Astrocyte of the spinal cord (primary cell): ENCODE measurements at places on chromosomes 1 and 21.
A peak's percentile ranks its signal among the peaks of the same experiment; 100 is the strongest.

GRCh38 chr21:45959182-45959581 lies 22.4 kb upstream of the COL6A1 start:
- DNase-seq: no peak

DNA sequence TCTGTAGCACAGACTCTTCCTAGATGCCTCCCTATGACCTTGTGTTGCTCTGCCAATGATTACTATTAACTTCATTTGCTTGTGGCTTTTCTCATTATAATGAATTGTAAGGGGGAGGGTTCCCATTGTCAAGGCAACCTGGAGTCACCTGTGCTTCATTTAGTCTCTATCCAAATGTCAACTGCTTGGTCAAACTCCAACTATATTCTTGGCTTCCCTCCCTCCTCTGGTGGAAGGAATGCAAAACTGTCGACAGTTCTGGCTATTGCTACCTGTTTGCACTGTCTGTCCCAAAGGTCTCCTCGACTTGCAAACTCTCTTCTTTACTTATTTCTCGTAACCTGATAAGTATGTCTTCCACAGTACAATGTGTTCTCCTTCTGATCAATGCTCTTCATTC lies 100.3 kb downstream of the CACNA1E start:
- no peak for DNase-seq

DNA sequence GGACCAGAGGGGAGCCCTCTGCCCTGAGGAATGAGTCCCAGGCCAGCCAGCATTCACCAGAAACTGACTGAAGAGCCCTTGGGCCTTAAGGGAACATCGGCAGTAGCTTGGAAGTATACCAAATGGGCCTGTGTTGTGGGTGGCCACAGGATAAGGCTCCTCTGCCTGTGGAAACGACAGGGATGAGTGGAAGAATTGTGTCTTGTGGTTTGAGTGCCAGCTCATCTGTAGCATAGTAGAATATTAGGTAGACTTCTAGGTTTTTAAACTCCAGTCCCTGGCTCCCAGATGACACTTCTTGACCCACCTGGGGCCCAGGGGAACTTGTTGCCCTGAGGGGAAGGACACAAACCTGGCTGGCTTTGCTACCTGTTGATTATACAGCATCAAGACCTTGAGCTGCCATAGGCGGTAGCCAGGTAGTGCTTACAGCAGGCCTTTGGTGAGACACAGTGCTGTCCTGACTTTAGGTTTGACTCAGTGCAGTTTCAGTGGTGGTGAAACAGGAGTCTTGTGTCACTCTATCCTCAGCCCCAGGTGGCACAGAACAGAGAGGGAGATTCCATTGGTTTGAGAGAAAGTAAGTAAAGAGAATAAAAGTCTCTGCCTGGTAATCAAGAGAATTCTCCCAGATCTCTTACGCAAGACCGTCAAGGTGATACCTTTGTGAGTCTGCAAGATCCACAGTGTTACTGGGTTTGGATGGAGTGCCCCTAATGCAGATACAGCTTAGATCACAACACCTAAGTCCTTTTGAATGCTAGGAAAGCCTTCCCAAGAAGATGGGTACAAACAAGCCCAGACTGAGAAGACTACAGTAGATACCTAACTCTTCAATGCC lies 50.2 kb downstream of the RABGAP1L start:
- no peak for DNase-seq

GRCh38 chr1:10561497-10561896 lies 86.7 kb downstream of the PEX14 start:
- DNase-seq: peak; percentile 36

- DNase-seq: no peak
Observed at GRCh38 chr1:28591708-28592320, at the start of gene RAB42. RAB42 (plus strand) TSS chr1:28592265; CDS start chr1:28592512, 247 bp downstream.

- DNase-seq: no peak
Observed at GRCh38 chr1:30473922-30474817, 249.2 kb downstream of the MATN1 start.

DNA sequence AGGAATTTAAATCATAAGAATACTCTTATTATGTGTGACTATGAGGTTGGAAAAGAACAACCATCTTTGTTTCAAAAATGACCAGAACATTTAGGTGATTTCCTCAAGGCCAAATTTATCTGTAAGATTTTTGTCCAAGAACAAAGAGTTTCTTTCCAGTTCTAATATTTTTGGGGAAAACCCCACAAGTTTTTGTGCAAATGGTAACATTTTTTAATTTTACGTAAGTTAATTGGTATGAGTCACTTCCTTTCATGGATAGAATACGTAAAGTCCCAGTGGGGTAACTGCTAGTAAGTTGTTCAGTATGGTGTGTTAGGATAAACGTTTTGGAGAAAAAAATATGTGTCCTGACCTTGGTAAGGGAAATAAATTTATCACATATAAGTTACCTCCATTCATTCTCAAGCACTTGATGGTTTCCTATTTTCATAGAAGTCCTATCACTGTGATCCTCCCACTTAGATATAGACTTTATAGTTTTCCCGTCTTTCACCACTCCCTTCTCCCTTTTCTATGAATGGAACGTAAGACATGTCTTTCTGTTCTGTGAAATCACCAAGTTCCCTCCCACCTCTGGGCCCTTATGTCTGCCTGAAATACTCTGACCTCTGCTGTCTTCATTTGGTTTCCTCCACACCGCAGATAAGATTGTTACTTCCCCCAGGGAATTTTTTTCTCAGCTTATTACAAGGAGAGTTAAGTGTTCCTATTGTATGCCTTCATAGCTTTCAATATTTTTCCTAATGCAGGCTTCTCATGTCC lies 34.9 kb upstream of the TSNAX start:
- DNase-seq: peak; percentile 15

- DNase-seq: no peak
Observed at GRCh38 chr21:35028451-35028978, 20.6 kb downstream of the RUNX1 start.

GRCh38 chr1:234779160-234779538 lies 169.2 kb upstream of the IRF2BP2 start:
- DNase-seq: no peak

- DNase-seq: no peak
Observed at GRCh38 chr1:160674415-160674814, 27.6 kb upstream of the SLAMF1 start.

DNA sequence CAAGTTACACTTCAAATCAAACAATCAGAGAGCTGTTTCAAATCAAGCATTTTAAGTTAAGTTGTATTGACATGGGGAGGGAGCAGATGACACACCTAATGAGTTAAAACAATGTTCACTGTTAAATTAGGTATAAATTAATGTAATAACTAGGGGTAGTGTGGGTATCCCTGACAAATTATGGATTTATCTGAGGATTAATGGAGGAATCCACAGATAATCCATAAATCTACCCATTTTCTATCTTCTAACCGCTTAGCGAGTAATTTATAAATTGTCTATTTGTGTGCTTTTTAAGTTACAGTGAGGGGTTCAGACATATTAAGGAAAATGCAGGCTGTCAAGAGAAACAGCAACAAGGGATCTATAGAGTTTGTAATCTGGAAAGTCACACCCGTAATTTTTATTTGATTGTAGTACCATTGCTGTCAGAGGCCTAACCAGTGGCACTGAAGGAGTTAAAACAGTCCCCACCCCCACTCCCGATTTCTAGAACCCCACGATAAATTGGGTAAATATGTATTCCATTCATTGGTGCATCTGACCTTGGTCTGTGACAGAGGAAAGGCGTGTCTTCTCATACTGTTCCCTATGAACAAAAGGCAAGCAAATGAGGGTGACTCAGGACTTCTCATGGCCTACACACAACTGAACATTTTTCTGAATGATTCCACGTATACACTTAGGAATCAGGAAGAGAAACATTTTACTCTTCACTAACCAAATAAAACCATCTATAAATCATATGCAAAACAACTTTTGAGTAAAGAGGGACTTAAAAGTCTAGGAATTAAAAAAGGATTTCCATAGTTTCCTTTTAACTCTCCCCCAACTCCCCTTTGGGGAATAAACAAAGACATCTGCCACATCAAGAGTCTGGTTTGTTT lies 7.4 kb downstream of the IRF2BP2 start:
- peak; percentile 96 for DNase-seq

DNA sequence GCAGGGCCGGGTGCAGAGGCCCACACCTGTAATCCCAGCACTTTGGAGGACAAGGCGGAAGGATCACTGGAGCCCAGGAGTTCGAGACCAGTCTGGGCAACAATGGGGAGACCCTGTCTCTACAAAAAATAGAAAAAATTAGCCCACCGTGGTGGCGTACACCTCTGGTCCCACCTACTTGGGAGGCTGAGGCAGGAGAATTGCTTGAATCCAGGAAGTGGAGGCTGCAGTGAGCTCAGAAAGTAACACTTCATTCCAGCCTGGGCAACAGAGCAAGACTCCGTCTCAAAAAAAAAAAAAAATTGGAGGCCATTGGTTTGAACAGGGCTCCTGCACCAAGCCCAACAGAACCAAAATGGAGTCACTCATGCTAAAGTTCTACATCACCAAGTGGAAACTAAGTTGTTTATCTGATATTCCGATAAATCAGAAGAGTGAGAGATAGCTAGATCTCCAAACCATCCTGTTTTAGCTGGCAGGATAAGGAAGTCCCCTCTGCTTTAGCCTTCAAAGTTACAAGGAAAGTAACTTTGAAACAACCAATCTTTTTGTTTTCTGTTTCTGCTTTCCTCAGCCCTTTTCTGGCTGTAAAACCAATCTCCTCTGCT lies 766 bp upstream of the LSM10 start:
- no peak for DNase-seq

- DNase-seq: no peak
Observed at GRCh38 chr1:41174170-41174569, 67.9 kb downstream of the SCMH1 start.

GRCh38 chr21:15034126-15034853 lies 30.5 kb downstream of the NRIP1 start:
- peak; percentile 76 for DNase-seq

DNA sequence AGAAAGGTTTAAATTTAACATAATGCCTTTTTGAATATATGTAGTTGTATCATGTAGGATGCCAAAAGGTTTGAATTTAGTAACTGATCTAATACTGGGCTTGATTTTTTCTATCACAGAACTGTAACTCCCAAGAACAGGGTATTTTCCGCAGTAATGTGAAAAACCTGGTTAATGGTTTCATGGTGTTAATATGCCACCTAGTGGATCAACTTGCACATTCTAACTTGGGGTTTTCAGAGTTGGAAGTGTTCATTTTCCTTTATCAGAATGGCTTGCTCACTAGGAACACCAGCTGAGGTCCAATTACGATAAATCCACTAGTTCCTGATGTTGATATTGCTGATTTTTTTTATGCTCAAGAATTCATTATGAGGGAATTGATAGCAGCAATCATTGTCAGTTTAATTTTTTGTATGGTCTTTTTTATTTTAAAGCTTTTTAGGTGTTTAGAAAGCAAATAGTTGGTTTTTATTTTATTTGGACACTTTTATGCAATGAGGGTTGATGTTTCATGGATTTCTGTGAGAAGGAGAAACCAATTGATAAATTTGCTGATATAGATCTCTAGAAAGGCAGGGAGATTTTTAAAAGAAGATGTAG lies 157.2 kb downstream of the PLA2G4A start:
- DNase-seq: peak; percentile 69

DNA sequence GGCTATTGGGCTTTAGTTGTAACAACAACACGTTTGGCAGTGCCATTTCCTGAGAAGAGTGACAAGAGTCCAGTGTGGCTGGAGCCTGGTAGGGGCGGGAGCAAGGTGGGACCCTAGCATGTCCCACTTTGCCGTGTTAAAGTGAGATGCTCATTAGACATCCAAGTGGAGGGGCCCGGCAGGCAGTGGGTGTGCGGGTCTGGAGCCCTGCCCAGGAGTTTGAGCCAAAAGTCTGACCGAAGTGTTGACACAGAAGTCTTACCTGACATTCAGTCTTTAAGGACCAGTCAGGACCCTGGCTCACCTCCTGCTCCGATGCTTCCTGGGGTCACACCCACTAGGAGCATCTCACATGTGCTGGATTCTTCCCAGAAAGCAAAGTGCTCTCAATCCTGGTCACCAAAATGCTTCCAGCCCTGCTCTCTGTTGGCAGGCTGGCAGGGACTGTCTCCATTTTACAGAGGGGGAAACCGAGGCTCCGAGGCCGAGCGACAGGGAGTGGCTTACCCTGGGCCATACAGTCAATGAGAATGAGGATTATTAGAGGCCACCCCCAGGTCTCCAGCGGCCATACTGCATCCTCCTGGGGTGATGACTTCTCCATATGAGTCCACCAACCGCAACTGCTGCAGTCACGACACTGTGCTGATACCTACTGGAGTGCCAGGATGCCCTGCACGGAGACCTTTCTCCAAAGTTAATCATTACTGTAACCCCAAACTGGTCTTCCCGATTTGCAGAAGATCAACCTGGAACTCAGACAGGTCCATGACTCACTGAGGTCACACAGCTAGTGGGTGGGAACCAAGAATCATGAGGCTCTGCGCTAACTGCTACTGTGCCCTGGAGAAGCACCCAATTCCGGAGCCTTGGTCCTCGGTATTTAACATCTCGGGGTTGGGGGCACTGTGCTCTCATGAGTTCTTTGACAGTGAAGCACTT lies 112.7 kb downstream of the PRDM2 start:
- DNase-seq: no peak

- peak; percentile 22 for DNase-seq
Observed at GRCh38 chr1:16235944-16236510, 956 bp downstream of the CPLANE2 start.

DNA sequence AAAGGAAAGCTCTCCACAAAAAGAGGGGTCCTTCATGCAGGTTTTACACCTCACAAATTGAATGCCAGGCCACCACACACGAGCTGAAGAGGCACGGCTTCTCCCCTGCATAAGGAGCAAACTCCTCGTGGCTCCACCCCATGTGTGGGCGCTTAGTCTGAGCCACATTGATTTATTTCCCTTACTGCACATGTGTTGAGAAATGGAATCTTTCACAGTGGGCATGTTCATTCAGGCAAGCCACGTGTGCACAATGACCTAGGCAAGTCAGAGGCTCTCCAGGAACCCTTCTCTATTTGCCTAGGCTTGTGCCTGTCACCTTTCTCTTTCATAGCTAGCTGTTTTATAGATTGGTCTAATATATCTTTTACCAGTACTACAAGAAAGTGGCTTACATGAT lies 120.5 kb downstream of the LTN1 start:
- DNase-seq: no peak

GRCh38 chr1:6427441-6428390 lies 3.1 kb downstream of the ESPN start:
- no peak for DNase-seq

DNA sequence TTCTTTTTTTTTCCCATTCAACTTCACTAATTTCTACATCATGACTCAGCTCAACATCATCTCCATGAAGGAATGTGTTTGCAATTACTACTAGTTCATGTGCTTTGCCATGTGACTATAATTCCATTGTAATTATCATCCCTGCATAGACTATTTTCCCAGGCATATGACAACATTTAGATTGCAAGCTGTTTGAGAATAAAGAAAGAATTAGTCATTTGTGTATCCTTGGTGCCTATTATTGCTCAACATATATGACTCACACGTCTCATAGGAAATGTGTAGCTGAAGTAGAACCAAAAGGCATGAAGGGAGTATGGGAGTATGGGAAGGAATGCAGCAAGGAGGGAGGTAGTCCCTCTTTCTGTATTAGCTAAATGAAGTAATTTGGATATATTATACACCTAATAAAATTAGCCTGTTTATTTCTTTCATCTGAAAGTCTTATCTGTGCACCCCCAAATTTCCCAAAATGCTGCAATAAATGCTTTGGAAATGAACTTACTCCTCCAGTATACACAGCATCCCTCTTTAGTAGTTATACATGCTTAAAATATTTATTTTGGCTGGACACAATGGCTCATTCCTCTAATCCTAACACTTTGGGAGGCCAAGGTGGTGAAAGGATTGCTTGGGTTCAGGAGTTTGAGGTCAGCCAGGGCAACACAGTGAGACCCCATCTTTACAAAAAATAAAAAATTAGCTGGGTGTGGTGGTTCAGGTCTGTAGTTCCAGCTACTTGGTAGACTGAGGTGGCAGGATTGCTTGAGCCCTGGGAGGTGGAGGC lies 316.9 kb upstream of the ADGRL4 start:
- DNase-seq: peak; percentile 96

- no peak for DNase-seq
Observed at GRCh38 chr1:167431261-167431908, 86.9 kb downstream of the CD247 start.
